ENCODE measurements at places on chromosomes 5 and 9.

- DNase-seq = no peak
Measured at GRCh38 chr5:130102960-130103359, 198.7 kb downstream of the CHSY3 start.

- peak; percentile 28 for DNase-seq
Measured at GRCh38 chr5:38641003-38641402, 84.6 kb upstream of the LIFR start.

DNA sequence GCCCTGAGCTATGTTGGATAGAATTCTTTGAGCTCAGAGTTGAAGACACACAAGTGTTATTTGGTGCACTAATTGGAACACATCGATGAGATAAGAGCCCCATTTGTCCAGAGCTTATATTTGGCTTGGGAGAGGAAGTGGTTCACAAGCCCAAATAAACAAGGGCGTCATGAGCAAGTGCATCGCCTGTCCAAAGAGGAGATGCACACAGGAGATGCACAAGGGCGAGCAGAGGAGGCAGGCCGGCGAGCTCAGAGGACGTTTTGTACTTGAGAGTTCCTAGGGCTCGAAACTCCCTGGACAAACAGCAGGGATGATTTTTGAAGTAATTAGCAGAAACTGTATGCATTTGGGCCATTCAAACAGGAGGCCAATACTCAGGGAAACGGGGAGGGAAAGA lies 212.8 kb upstream of the IRX1 start:
- DNase-seq = no peak

DNA sequence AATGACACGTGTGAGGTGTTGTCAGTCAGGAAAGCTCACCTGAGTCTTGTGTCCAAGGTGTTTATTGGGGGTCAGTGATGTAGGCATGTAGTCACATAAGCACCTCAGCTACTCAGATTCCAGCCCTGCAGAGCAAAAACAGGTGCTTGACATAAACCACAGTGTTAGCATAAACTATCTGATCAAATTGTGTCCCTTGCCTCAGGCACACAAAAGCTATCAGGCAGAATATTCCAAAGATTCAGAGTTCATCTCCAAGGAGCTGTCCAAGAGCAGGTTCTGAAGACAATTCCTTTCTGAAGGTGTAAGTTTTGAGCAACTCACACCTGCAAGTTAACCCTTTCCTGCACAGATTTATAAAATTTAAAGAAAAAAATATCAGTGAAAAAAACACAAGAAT lies 102.2 kb upstream of the ITGA1 start:
- no peak for DNase-seq

DNA sequence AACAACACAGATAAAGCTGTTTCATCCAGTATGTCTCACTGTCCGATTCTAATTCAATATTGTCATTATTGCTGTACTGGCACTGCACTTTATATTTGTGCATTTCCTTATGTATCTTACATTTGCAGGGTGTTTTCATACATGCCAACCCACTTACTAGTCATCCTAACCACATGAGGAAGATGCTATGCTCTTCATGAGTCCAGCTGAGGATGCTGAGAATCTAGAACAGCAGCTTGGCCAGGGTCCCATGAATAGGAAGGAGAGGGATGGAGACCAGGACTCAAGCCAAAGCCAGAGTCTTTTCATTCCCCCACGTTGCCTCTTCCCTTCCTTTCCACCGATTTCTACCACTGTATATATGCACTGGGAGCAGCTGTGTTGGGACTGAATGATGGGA lies 292.8 kb upstream of the KLF4 start:
- no peak for DNase-seq

DNA sequence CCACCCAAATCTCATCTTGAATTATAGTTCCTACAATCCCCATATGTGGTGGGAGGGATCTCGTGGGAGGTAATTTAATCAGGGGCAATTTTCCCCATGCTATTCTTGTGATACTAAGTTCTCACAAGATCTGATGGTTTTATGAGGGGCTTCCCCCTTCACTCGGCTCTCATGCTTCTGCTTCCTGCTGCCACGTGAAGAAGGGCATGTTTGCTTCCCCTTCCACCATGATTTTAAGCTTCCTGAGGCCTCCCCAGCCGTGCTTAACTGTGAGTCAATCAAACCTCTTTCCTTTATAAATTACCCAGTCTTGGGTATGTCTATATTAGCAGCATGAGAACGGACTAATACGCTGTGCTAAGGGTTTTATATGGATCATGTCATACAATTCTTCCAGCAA lies 72.3 kb downstream of the TLE4 start:
- no peak for DNase-seq

GRCh38 chr9:38000332-38000731 lies 68.7 kb downstream of the SHB start:
- no peak for DNase-seq

DNA sequence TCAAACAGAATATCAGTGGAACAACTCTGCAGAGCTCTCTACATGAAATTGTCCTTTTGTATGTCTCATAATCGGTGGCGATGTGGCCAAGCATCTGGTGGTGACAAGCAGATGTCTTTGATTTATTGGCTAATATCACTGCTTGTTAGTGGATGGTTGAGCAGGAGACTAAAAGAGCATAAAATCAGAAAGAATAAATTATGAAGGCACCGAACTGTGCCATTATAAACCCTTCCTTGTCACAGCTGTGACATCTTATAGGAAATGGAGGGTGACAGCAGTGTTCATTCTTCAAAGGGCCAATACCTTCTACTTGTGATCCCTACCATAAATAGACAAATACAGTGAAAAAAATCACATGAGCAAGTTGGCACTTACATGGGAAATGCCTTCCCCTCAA lies 1404.3 kb downstream of the MAT2B start:
- no peak for DNase-seq

GRCh38 chr5:43563321-43563720 lies 6.4 kb upstream of the PAIP1 start:
- no peak for DNase-seq

DNA sequence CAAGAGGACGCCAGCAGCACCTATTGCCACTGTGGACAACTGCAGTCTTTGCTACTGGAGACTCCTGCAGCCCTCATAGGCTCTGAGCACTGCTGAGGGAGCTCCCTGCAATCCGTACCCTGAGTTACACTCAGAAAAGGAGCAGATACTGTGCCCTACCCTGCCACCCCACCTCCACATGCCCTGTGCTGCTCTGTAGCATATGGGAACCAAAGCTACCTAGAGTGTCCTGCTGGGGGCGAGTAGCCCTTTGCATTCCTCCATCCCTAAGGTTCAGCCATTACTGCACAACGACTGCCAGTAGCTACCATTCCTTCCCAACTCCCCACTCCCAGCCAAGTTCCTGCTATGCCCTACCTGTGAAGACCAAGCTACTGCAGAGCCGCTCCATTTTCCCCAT lies 90.2 kb upstream of the SNCAIP start:
- DNase-seq = no peak

DNA sequence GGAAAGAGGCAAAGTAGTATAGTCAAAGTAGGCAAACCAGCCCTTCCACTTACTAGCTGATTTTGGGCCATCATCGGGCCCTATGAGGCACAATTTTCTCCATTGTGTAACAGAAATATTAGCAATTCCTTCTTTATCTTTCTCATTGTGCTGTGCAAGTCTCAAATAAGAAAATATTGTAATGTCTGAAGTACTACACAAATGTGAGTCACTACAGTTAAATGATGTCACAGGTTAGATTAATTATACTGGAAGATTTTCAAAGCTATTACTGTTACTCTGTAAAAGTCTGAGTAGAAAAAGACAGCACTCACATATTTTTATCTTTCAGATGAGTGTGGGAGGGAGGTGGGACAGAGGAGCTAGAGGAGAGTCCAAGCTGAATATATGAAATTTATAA lies 12.4 kb upstream of the TMC1 start:
- no peak for DNase-seq

DNA sequence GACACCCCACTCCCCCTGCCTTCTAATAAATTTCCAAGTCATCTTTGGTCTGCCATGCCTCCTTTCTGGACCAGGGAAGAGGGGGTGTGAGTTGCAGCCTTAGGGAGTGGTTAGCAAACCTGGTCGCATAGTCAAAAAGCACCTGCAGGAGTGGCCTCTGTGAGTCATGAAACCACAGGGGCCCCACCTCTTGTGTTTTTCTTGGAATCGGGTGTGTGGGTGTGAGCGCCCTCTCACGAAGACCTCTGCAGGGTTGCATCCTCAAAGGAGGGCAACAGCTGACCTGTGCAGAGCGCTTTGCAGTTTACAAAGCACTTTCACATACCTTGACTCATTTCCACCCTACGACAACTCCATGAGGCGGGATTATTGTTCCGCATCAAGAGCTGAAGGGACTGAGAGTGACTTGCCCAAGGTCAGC lies 36.8 kb upstream of the TEX48 start:
- DNase-seq = no peak

GRCh38 chr5:54895816-54896341 lies 89.5 kb downstream of the ESM1 start:
- no peak for DNase-seq

GRCh38 chr9:38159599-38159998 lies 90.6 kb upstream of the SHB start:
- DNase-seq = no peak

DNA sequence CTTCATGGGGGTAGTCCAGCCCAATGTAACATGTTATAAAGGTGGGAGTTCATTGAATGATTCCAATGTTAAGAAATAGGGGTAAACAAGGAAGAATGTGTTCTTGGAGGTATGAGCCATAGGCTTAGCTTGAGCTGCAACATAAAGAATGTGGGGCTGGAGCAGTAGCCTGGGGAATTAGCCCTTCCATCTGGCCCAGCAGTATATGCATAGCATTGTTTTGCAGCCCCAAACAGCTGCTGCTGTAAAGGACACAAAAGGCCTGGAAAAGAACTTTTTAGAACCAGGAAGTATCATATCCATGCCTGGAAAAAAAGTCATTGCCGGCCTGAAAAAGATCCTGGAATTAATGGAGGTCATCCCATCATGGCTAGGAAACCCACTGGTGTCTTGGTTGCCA lies 55.8 kb upstream of the SMARCA2 start:
- DNase-seq = no peak

- DNase-seq = peak; percentile 50
Measured at GRCh38 chr9:20640331-20641187, 18.3 kb upstream of the MLLT3 start.

- DNase-seq = no peak
Measured at GRCh38 chr5:141050622-141051520, at the start of gene PCDHB1. PCDHB1 (plus strand) TSS chr5:141051374; CDS start chr5:141051471, 97 bp downstream.

DNA sequence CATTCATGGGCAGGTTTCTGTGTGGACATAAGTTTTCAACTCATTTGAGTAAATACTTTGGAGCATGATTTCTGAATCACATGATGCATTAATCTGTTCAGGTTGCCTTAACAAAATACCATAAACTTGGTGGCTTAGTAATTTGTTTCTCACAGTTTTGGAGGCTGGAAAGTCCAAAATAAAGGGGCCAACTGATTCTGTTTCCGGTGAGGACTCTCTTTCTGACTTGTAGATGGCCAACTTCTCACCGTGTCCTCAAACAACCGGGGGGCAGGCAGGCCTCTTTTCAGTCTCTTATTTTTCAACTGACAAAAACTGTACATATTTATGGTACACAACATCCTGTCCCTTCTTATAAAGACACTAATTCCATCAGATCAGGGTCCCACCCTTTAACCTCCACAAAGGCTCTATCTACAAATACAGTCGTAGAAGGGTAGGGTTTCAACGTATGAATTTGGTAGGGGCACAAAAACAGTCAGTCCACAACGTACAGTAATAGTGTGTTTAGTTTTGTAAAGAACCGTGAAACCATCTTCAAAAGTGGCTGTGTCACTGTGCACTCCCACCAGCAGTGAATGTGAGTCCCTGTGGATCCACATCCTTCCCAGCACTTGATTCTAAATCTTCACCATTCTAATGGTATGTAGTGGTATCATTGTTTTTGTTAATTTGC lies 37.2 kb downstream of the MLLT3 start:
- no peak for DNase-seq

DNA sequence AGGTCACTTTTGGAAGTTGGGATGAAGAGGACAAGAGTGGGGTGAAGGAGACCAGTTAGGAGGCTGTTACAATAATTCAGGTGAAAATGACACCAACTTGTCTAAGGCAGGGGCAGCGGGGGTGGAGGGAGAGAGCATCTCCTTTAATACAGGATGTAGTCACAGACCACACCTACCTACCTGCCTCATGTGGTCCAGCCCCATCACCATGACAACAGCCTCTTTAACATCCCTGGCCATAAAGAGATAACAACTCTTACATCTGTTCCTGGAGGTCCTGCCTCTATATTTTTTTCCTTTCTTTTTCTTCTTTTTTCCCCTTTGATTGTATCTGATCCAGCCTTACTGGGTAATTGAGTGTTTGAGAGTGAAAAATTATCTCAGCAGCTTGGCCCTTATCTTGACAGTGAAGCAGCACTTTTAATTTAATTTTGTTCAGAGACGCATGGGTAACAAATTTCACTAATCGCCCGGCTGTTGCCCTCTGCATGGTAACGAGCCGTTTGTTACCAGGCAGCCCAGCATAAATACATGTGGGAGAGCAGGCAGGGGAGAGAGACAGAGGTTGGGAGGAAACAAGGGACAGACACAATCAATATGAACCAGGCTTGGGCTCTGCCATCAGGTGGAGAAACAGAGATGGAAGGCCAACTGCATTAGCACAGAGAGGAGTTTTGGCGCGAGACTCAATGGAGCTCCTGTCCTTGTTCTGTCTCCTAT lies 338.1 kb downstream of the ASTN2 start:
- no peak for DNase-seq

- DNase-seq = no peak
Measured at GRCh38 chr9:114163517-114163951, 8.2 kb downstream of the COL27A1 start.

GRCh38 chr5:171391996-171392577 lies 4.4 kb downstream of the NPM1 start:
- DNase-seq = no peak

DNA sequence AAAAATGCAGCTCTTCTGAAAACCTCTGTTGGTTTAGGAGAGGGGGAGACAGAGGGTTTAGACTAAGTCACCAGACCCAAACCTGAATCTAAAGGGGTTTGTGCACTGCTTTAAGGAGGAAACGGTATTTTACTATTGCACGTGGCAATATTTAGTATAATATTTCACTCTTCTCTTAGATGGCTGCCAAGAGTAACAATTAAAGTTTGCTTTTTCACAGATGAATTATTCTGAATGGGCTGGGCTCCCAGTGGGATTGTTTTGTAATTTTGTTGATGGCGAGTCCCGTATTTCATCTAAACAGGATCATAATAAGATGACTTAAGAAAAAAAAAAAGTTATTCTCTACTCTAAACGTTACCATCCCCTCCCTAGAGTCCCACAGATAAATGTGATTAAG lies 245.4 kb downstream of the PCSK5 start:
- no peak for DNase-seq

- DNase-seq = no peak
Measured at GRCh38 chr5:157050050-157050449, 8.9 kb downstream of the HAVCR1 start.

- no peak for DNase-seq
Measured at GRCh38 chr5:96922499-96923244, 13.2 kb upstream of the LNPEP start.

GRCh38 chr9:123353041-123353440 lies 3.0 kb upstream of the CRB2 start:
- no peak for DNase-seq

- no peak for DNase-seq
Measured at GRCh38 chr5:82339792-82340191, 61.6 kb upstream of the RPS23 start.
